Hematopoietic multipotent progenitor cell treated with erythropoietin and hydrocortisone succinate and interleukin-3 and kit ligand, for 17 days (in vitro differentiated cells): ENCODE measurements at places on chromosomes 1 and 21.

GRCh38 chr1:13764588-13765332, 64.8 kb downstream of the PRDM2 start:
- no peak for DNase-seq

GRCh38 chr21:44921928-44922327, 1.2 kb upstream of the ITGB2 start:
- no peak for DNase-seq

DNA sequence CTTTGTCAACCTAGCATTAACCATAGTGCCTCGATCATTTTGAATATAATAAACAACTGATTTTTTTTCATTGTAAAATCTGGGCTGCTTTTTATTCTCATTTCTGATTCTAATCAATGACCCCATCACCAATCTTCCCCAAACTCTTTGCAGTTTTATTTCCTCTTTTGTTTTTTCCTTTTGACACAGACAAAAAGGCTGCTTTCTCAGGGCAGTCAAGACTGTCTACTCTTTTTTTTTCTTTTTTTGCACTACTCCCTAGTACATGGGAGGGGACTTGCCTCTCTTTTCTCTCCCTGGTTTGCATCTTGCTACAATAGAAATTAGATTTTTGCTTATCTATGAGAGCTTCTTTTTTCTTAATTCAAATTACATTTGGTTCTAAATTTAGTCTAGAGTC, 987.9 kb downstream of the ADGRL2 start:
- no peak for DNase-seq

GRCh38 chr21:39885119-39885848, 18.0 kb downstream of the PCP4 start:
- DNase-seq, result no peak

GRCh38 chr1:37946703-37947360, at the start of gene INPP5B:
Gene INPP5B (minus strand): TSS chr1:37947053. CDS start chr1:37946308, 745 bp downstream.
- peak; percentile 74 for DNase-seq

DNA sequence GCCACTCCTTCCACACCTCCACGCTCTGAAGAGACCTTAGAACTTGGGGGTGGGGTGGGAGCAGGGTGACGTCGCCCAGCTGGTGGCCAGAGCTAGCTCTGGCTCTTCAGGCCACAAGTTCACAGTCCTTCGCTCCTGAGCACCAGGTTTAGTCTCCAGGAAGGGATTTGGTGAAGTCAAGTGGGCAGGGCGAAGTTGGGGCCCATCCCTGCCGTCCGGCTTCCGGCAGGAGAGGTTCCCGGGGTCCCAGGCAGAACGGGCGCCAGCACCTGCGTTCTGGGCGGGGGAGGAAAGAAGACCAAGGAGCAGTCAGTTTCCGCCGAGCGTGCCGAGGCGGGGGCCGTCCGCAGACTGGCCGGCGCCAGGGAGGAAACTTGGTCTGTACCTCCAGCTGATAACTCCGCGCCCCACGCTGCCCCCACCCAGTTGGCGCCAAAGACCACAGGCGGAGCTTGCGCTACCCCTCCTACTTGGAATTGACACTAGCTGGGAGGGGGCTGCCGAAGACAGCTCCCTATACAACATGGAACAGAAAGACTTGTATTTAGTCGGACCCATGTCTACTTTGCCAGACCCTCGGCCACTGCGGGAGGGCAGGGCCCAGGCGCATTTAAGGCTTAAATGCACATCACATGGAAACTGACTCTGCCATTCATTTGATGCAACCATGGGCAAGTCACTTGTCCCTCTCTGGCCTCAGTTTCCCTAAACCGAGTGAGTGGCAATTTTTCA, 995 bp downstream of the ID3 start:
- no peak for DNase-seq

GRCh38 chr1:207925210-207925609, 14.3 kb upstream of the CD34 start:
- DNase-seq, result no peak

DNA sequence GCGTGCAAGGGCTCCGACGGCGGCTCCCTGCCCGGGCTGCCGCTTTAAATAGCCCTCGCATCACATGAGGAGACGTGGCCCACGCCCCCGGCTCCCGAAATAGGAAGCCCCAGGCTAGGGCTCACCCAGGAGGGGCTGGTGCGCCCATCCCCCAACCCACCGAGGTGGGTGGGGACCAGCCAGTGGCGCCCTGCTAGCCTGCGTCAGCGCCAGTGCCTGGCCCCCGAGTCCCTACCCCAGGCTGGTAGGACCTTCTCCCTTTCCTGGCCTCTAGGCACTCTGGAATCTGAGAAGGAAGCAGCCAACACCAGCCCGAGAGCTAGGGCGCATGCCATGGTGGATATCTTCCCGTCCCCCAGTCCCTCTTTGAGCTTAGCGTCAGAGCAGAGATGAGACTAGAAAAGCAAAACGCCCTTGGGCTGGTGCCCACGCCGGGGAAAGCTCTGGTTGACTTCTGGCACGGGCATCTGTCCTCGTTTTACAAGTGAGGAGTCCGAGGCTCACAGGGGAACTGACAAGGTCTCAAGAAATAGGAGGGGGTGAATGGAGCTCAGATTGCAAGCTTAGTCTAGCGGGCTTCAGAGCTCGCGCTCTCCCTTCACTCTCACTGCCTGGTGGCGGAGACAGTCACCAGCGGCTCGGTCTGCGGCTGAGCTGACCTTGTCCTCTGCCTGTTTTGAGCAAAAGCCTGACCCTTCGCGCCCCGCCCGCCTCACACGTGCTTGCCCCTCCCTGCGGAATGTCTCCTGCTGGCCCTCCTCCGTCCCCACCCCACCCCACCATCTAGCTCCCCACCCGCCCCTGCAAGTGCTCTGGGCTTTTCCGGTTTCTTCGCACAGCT, at the start of gene FABP3:
Gene FABP3, minus strand, starts transcription at position 21 of the 841 bp plus-strand sequence. CDS start 62 bp downstream, outside the sequence.
- peak; percentile 37 for DNase-seq

- DNase-seq, result peak; percentile 31
Measured at GRCh38 chr1:162391790-162392563, 10.4 kb downstream of the C1orf226 start.

DNA sequence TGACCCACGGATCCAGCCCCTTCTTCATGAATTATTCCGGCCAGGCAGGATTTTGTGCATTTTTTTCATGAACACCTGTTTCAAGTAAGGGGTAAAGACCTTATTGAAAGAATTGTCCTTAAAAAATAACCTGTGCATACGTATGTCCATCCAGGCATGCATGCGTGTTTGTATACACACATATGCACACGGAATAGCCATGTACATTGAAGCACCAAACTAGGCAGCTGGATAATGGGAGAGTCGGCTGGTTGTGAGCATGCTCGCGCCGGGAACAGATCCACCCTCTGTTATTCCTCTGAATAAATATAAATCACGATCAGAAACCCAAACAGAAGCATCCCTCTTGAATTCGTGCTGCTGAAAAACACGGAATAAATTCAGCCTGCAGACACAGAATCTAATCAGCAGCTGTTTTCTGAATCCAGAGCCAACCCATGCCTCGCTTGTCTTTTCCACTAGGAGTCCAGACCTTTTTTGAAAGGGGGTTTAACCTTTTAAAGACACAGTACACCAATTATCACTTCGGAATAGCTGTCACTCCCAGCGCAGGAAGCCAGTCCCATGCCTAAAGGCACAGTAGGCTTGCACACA, at the start of gene HIVEP3:
Gene HIVEP3, minus strand, starts transcription at position 473 of the 594 bp plus-strand sequence.
- no peak for DNase-seq

DNA sequence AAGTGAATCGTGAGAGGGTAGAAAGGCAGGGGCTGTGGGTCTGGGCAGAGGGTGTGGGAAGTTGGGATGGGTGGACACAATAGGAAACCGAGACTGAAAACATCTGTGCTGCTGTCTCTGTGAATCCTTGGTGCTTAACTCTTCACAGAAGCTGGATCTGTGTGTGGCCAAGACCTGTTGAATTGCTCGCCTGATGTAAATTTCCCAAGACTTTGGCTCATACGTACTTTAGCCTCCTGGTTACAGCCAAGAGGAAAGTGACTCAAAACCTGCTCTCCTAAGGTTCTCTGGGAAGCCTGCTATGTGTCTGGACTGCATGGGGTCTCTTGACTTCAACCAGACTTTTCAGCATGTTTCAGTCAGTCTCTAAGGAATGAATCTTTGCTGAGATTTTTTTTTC, 270.3 kb downstream of the RWDD3 start:
- no peak for DNase-seq

DNA sequence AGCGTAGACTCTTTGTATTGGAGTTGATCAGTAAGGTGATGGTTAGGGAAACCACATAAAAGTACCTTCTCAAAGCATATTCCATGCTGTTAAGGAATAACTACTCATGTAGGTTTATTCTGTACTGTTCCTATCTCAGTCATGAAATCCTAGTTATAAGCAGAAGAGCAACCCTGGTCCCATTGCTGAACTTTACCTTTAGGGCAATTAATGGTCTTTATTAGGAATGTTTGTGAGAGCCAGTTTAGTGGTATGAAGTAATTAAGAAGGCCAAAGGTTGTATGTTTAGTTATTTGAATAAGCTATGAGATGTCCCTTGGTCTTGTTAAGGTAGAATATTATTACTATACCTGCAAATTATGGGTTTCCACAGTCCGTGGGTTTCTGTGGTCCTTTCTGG, 44.0 kb downstream of the ACP6 start:
- no peak for DNase-seq

DNA sequence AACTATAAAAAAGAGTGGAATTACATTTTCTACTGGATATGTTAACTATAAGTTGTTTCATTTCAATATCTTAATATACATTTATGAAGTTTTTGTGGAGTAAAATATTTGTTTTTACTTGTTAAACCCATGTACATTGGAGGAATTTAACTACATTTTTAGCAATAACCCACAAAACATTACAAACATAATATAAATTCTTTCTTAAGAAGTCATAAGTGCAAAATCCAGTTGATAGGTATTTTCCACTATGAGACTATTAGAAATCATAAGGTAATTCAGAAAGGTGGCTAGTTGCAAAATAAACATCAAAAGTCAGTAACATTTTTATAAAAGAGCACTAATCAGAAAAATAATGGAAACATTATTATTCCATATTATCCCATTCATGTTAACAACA, 73.9 kb upstream of the RRP15 start:
- no peak for DNase-seq

GRCh38 chr1:235597867-235598553, 51.6 kb downstream of the GNG4 start:
- DNase-seq, result no peak

- no peak for DNase-seq
Measured at GRCh38 chr1:68141071-68142021, 90.9 kb upstream of the DIRAS3 start.

DNA sequence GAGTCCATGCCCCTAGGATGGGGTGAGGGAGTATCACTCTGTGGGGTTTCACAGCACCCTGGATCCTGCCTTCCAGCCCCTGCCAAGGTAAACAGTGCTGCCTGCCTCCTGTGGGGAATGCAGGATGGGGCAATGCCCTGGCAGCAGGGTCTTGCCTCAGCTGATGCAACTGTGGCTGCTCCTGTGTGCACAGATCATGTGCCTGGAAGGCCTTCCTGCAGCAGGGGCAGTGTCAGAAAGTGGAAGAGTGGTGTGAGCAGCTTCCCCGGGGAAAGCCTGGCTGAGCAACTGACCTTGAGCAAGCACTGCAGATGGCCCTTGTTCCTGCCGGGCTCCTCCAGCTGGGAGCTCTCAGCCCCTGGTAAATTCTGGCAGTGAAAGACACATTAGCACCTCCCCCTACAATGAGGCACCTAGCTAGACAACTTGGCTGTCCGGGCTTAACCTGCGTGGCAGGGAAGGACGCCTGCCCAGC, 9.9 kb downstream of the TOR3A start:
- DNase-seq, result no peak

GRCh38 chr21:31707499-31707898, 24.4 kb downstream of the SCAF4 start:
- no peak for DNase-seq

DNA sequence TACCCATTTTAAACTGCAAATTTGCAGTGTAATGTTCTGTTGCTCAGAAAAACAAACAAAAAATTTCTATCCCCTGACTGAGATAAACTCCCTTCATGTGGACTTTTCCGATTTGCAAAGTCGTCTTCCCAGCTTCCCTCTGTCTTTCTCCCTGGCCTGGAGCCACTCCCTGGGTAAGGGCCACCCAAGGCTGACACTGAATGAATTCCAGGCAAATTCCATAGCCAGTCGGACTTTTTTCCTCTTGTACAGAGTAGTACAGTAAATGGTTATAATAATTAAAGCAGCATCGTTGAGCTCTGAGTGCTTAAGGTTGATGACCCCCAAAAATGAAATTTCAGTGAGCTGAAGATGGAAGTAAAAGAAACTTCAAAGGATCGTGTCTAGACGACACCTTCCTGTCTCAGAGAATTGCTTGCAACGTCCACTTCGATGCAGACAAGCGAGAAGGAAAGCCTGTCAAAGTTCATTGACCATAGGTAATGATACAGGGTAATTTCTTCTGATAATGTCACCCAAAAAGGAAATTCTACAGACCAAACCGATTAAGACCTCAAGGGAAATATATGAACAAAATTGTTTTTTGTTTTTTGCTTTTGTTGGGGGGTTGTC, 33.6 kb upstream of the LHX8 start:
- DNase-seq, result no peak

DNA sequence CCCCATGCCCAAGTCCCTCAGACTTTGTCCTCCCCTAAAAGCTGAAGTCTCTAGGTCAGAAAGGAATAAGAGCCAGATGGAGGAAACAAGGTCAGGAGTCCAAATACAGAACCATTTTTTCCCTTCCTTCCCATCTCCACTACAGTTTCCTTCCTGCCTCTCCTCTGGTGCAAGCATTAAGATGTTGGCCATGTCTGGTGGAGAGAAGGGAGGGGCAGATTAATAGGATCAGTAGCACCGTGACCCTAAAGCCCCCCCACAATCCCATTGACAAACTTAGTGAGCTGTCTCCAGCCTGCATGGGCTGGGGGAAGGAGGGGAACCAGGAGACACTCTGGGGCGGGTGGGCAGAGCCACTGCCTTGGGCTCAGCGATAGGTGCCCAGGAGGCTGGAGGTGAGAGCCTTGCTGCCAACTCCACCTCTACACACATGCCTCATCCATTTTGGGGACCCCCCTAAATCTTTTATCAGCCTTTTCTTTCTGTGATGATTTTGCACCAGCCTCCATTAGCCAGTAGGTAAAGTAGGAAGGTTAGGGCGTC, 59.8 kb downstream of the RHBG start:
- DNase-seq, result no peak

DNA sequence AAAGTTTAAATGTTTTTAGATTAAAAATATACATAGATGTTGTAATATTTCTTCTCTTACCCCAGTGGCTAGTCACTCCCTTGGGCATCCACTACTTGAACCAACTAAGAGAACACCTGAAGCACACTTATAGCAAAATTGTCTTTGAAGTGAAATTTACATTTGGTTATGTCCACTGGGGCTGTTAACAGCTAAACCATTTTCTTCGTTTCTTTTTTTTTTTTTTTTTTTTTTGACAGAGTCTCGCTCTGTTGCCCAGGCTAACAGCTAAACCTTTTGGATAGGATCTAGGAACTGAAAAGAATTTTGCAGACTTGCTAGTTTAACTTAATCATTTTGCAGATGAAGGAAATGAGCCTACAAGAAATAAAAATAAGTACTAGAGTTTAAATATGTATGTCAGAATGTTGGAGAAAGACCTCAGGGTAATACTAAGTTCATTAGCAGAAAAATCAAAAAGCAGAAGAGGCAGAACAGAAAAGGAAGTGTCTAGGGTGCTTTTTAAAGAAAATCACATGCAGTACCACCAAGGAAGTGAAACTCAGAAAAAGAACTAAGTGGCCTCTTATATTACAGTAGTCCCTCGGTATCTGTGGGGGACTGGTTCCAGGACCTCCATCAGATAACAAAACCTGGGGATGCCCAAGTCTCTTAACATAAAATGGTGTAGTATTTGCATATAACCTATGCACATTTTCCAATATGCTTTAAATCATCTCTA, 11.8 kb downstream of the DRAM2 start:
- DNase-seq, result no peak
